ENCODE measurements at places on chromosomes 5 and 9.
A peak's percentile ranks its signal among the peaks of the same experiment; 100 is the strongest.

GRCh38 chr9:134378901-134379338, 52.7 kb downstream of the RXRA start:
- DNase-seq, result peak; percentile 42

GRCh38 chr9:20409321-20410092, 212.8 kb downstream of the MLLT3 start:
- no peak for DNase-seq

DNA sequence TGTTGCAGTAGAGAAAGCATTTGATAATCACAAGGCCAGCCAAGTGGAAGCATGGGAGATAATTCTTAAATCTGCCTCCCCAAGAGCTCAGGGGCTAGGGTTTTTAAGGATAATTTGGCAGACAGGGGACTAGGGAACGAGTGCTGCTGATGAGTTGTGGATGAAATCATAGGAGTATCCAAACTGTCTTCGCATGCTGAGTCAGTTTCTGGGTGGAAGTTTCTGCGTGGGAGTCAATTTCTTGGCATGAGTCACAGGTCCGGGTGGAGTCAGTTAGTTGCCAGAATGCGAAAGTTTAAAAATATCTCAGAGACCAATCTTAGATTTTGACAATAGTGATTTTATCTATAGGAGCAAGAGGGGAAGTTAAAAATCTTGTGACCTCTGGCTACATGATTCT, 112.6 kb downstream of the TMC1 start:
- no peak for DNase-seq

DNA sequence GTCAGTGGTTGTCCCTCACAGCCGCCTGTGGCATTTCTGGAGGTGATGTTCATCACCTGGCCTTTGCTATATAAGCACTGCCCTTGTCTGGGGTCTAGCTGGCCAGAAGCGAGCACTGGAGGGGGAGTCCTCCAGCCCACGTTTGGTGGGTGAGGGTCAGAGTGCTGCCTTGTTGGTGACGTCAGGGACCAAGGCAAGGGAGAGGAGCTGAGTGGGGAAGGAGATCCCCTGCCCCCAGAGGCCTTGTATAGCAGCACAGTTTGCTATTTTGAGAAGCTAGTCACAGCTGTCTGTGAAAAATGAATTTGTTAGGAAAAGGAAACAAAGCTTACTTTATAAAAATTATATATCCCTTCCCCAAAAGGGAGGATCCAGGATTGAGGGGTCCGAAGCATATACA, 49.8 kb downstream of the SYK start:
- no peak for DNase-seq

DNA sequence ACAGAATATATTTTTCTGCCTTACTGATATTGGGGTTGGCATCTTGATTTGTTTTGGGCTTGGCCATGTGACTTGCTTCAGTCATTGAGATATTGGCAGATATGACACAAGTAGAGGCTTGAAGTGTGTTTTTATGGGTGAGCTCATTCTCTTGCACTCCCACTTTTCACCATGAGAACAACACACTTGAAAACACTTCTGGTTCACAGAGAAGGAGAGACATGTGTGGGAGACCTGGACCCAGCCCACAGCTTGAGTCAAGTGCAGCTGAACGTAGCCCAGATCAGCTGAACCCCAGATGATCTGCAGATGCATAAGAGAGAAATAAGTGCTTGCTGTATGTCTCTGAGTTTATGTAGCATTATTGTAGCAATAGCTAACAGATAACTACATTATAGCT, 155.4 kb downstream of the SEMA6A start:
- DNase-seq, result no peak

- DNase-seq, result no peak
These were observed 74.4 kb downstream of the INSL6 start for GRCh38 chr9:5110867-5111681.

GRCh38 chr5:7678030-7678429, 172.9 kb downstream of the CFAP90 start:
- no peak for DNase-seq

GRCh38 chr5:173653822-173654523, 37.5 kb upstream of the BOD1 start:
- no peak for DNase-seq

GRCh38 chr5:155128786-155129512, 115.4 kb downstream of the KIF4B start:
- DNase-seq, result no peak

GRCh38 chr9:111957856-111958631, 61.4 kb downstream of the UGCG start:
- peak; percentile 15 for DNase-seq

DNA sequence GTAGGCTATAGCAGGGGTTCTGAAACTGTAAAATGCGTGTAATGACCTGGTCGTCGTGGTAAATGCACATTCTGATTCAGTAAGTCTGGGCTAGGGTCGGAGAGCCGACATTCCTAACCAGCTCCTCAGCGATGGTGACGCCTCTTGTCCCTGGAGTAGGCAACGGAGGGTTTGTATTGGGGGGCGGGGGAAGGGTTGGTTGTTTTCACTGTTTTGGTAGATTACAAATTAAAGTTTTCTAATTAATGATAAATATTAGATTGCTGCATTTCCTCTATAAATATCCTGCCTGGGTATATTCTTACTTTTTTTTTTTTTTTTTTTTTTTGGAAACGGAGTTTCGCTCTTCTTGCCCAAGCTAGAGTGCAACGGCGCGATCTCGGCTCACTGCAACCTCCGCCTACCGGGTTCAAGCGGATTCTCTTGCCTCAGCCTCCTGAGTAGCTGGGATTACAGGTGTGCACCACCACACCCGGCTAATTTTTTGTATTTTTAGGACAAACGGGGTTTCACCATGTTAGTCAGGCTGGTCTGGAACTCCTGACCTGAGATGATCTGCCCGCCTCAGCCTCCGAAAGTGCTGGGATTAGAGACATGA, 566 bp upstream of the ALDH7A1 start:
- DNase-seq, result no peak

DNA sequence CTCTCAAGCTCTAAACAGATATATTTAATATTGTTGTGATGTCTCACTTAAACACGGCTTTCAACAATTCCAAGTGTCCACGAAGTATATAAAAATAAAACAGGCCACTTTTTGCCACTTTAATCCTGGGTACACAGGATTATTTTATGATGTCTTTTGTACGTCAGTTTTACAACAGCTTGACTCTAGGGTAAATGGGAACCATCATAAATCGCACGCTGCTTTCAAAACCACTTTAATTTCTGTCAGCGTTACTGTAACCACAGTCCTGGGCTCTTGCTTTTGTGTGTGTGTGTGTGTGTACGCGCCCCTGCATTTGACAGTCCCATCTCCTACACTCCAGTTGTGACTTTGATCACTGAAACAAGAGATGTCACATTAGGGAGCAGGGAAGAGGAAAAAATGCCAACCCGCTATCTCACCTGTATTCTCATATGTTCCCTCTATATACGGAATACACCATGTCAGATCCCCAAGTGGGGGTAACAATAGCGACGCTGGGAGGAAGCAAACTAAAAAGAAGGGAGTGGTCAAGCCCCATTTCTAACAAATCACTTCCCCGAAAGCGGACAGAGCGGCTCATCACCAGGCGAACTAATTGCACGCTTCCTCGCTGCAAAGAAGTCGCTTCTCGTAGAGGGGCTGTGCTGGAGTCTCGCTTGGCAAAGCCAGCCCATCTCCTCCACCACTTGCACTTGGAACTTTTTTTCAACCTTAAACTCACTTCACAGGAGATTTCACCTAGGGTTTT, 1.2 kb downstream of the BNC2 start:
- no peak for DNase-seq

- no peak for DNase-seq
These were observed 943 bp downstream of the STING1 start for GRCh38 chr5:139481580-139482049.

DNA sequence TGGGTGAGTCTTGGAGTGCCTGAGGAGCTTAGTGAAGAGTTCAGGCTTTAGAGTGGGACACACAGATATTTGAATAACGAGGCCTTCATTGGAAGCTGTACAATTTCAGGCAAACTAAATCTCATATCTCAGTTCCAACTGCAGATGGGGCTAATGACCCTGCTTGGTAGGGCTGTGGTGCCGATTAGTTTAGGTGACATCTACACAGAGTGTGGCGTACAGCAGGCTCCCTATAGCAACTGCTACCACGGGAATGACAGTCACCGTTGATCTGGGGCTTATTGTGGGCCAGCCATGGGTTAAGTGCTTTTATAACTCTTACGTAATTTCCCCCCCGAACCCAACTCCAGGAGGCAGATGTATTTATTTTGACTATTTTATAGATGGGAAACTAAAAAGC, 70.8 kb downstream of the FAT2 start:
- no peak for DNase-seq

GRCh38 chr9:76789840-76790239, 25.6 kb downstream of the PCA3 start:
- DNase-seq, result no peak

DNA sequence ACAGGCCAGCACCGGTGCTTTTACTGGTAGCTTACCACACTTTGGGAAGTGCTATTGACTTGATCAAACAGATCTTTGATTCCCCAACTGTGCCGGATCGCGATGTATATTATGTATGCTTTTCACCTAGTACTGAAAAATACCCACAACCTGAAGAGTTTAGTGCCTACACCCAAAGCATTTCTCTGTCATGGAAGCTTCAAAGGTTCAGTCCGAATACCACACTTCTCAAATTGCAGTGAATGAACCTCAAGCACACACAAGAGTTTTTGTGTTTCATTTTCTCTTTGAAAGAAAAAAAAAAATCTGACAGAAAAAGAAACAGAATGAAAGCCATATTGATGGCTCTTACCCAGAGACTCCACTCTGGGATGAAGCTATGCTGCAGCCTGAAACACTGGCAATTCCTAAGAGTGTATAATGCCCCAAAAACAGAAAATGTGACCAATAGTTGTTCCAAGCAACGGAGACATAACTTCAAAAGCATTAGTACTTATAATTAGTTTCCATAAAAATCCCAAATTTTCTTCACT, 100.9 kb downstream of the EBF1 start:
- no peak for DNase-seq

GRCh38 chr9:125444166-125444565, 182.5 kb downstream of the GAPVD1 start:
- no peak for DNase-seq

DNA sequence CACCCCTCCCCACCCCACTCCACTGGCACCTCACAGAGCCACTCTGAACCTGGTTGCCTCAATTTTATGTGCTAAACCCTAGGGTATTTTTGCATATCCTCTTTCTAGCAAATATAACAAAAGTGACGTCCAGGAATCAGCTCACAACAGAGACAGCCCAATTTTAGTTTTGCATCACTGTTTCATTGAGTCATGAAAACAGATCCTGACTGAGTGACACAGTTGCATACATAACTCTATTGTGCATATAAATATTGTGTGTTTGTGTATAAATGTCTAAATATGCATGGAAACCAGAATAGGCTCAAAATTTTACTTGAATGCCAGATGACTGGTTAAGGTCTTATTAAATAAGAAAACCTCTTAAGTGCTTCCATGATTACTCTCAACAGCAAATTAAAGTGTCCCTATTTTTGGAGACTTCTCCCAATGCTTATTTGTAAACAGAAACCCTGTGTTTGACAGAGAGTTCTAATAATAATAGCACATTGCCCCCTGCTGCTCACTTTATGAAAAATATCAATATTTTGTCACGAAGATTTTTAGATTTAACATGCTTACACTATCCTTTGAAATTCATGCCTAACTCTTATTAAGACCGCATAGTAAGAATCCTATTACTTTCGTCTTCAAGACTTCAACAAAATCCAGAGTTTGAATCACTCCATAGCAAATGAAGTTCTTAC, 75.5 kb upstream of the PRRC1 start:
- DNase-seq, result no peak

GRCh38 chr9:27428551-27428950, 95.5 kb upstream of the IFNK start:
- DNase-seq, result no peak

- DNase-seq, result no peak
These were observed 10.6 kb upstream of the NDUFS4 start for GRCh38 chr5:53549792-53550191.

- DNase-seq, result no peak
These were observed 25.9 kb upstream of the TESK1 start for GRCh38 chr9:35579130-35579529.

DNA sequence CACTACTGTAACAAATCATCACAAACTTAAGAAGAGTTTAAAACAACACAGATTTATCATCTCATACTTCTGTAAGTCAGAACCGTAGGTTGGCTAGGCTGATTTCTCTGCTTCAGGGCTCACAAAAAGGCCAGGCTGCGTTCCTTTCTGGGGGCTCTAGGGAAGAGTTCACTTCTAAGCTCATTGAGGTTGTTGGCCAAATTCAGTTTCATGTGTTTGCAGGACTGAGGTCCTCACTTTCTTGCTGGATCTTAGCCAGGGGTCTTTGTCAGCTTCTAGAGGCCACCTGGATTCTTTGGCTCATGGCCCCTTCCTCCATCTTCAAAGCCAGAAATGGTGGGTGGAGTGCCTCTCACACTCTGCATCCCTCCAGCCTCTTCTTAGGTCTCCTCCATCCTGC, 76.0 kb downstream of the ACTBL2 start:
- DNase-seq, result no peak

GRCh38 chr5:78601559-78602314, 46.8 kb downstream of the LHFPL2 start:
- no peak for DNase-seq

DNA sequence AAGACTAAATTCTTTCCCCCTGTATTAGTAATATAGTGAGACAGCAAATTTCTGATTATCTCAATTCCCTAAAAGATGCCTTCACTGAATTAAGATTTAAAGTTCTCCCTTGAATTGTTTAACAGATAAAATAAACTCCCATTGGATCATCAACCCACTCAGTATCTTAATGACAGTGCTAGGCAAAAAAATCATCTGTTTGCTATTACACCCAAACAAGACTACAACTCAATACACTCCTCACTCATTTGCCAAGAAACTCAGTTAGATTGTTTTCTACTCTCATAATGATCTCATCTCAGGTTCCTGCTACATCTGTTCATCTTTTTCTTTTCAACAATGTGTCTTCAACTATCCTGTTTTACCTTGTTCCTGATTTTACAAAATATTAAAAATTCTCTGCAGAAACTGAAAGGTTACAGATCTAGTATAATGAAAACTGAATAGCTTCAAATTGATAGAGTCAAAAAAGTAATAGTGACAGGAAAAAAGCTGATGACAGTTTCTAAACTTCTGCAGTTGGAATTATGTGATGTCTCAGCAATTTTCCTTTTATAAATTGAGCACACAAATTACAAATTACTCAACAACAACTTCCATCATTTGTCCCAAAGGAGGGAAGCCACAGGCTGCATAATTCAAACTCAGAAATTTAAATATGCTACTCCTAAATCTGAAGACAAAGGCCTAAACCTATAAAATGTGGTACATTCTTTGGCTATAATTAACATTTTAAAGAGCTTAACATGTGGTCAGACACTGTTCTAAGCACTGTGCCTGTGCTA, 39.4 kb downstream of the HOMER1 start:
- peak; percentile 69 for DNase-seq

- no peak for DNase-seq
These were observed 174.6 kb upstream of the ZNF608 start for GRCh38 chr5:124920909-124921666.

- DNase-seq, result no peak
These were observed 91.8 kb upstream of the CACNA1B start for GRCh38 chr9:137785704-137786161.

Measured in DMS 273 treated with DMSO at 0.1 percent for 48 hours (cell line).